ENCODE measurements at places on chromosomes 5 and 9. TPM values are rescaled to one million over a fixed set of nuclear protein-coding genes. Genes with fewer than 3 reads are reported as not detected.

The TXNDC15 gene
- 76.0 TPM for total RNA-seq

- H3K36me3 ChIP-seq: no peaks in the 10 kb centered on the region
- no peak for DNase-seq
- no peaks in the 10 kb centered on the region for H3K4me1 ChIP-seq
- no peaks in the 10 kb centered on the region for H3K27me3 ChIP-seq
Observed at GRCh38 chr5:103211576-103212561, 46.7 kb upstream of the MACIR start.

The TRUB2 gene
- 15.1 TPM for total RNA-seq

DNA sequence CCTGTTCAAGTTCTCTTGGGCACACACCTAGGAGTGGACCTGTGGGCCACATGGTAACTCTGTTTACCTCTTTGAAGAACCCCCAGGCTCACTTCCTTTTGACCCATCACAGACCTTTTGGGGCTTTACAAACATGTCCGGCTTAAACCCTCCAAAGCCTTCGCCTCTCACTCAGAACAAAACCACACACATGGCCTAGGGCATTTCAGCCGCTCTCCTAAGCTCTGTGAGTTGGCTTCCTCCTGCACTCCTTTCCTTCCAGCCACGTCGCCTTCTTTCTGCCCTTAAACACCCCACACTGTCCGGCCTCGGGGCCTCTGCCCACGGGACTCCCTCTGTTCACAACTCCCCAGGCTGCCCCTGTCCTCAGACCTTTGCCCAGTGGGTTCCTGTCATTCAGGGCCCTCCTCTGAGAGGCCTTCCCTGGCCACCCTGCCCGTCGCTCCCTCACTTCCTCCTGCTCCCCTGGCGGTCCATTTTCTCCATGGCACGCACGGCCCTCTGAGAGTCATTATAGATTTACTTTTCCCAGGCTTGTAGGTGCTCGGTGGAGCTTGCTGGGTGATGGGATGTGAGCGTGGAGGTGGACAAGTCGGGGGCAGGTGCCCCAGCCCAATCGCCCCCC lies 1.9 kb downstream of the DOK3 start:
- H3K4me1 ChIP-seq: no peaks in the 10 kb centered on the region
- H3K36me3 ChIP-seq: no peaks in the 10 kb centered on the region
- no peaks in the 10 kb centered on the region for H3K27me3 ChIP-seq
- DNase-seq: no peak

The TAS2R1 gene
- total RNA-seq: 1.0 TPM
